ENCODE measurements at places on chromosomes 7 and 10.

DNA sequence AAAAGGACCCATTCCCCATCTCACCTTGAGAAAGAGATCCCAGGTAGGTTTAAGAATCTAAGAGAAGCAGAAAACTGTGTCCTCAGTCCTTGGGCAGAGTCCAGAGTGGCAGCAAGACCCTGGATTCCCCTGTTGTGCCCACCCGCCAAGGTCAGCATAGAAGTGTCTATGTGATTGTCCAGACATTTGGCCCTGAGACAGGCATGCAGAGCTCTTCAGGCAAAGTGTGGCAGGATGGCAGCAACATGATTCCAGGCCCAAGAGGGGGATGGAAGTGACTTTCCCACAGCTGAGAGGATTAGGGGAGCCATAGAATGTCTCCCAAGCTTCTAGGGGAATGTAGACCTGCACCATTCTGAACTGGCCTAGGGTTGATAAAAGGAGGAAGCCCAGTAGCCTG, 39.1 kb upstream of the OPALIN start:
- DNase-seq = no peak

DNA sequence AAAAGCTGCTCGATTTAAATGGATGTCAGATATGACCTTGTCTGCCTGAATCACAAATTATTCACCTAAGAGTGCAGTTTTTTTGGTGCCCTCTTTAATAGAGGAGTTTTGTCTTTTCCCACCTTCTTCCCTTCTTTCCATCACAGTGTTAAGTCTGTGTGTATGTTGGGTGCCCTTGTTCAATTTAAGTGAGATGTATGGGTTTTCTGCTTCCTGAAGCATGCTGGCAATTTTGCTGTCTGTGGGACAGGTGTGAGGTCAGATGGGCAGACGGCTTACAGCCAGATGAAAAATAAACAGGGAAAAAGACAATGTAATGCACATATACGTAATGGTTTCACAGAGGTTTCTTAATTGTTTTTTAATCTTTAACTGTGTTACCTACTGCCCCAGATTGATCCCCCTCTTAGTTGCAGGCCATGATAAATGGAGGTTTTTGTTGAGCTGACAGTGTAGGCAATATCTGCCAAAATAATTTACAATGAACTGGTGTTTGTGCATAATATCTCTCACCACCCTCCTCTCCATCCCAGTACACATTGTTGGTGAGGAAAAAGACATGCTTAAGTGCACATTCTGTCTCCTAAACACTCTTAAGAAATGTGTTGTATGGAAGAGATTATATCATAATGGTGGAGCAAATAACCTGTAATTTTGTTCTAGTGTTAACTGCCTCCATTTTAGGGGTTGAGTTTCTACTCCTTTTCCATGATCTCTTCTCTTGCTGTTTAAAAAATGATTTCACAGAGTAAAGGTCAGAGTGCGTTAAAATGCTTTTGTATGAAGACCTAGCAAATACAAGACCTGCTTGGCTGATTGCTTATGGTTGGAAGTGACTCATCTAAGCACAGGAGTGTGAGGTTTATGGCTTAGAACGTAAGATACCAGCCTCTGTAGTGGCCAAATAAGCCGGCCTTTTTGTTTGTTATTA, 123.9 kb downstream of the LRRC4 start:
- DNase-seq = no peak

- no peak for DNase-seq
Observed at GRCh38 chr7:12244129-12244528, 33.0 kb downstream of the TMEM106B start.

DNA sequence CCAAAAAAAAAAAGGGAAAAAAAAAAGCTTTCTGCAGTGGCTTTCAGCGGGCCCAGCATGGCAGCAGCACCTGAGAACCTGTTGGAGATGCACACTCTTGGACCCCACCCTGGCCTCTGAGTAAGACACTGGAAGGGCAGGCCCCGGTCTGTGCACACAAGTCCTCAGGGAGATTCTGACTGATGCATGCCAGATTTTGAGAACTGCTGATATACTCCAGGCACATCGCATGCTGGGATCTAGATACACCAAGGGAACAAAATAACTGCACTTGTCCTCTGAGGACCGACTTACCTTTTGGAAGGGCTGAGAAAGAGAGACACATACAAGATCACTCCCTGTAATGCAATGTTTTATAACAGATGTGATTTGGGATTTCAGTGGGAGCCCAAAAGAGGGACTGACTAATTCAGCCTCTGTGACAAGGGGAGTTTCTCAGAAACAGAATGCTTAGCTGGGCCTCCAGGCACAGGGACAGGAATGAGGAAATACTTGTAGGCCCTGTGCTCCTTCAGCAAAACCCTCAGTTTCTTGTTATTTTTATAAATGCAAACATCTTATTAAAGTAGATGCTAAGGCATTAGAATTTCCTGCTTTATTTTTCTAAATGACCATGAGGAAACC, 8.2 kb downstream of the EGFR start:
- no peak for DNase-seq

GRCh38 chr10:67978749-67979148, 94.3 kb downstream of the SIRT1 start:
- no peak for DNase-seq

GRCh38 chr7:138907850-138908249, 73.3 kb downstream of the KIAA1549 start:
- DNase-seq = no peak

- DNase-seq = no peak
Observed at GRCh38 chr10:26486304-26486703, 48.2 kb downstream of the APBB1IP start.

GRCh38 chr10:18759575-18759974, 100.3 kb downstream of the ARL5B start:
- DNase-seq = no peak

- no peak for DNase-seq
Observed at GRCh38 chr7:90298145-90299038, 22.7 kb downstream of the FAM237B start.
